CD4-positive, alpha-beta T cell treated with Interleukin-17A for 4 hours (primary cell): ENCODE measurements at places on chromosomes 4 and X.
A peak's percentile ranks its signal among the peaks of the same experiment; 100 is the strongest.

- peak; percentile 64 for DNase-seq
These were observed at the start of gene BST1 for GRCh38 chr4:15702941-15703403. BST1 (plus strand) TSS chr4:15703065; CDS start chr4:15703145, 80 bp downstream.

GRCh38 chr4:17787315-17787714, 5.9 kb upstream of the FAM184B start:
- DNase-seq: no peak

GRCh38 chr4:130632731-130633604, 1537.0 kb downstream of the C4orf33 start:
- DNase-seq: no peak

DNA sequence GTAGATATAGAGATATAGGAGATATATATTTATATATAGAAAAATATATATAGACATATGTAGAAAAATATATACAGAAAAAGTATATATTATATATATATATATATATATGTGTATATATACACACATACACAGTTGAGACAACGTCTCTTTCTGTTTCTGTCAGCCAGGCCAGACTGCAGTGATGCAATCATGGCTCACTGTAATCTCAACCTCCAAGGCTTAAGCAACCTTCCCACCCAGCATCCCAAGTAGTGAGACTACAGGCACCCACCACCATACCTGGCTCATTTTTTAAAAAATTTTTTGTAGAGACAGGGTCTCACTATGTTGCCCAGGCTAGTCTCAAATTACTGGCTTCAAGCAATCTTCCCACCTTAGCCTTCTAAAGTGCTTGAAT, 426.3 kb downstream of the GPM6A start:
- DNase-seq: no peak

DNA sequence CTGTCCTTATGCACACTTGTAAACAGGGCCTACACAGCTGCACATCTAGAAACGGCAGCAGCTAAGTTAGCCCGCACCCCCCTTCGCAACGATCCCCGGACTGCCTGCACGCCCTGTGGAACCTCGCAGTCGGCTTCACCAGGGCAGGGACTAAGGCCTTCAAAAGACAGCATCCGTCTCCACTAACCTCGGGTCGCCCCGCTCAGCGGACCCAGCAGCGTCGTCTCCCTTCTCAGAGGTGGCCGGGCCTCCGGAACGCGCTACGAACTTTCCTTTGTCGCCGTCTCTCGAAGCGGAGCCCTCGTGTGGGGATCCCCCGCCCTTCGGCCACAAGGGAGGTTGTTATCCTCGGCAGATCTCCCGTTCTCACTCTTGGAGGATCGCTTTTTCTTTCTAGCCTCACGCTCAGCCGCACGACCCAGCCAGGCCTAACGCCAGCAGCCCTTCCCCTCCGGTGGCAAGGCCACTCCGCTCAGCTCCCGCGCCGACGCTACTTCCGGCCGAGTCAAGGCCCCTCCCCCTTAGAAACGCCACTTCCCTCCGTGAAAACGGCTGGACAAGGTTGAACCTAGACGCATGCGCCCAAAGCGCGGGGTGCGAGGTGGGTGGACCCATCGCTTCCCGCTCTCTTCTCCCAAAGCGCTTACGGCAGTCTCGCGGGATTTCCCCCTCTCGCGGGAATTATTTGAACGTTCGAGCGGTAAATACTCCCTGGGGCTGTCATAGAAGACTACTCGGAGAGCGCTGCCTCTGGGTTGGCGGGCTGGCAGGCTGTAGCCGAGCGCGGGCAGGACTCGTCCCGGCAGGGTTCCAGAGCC, at the start of the genes DCAF16 and NCAPG:
Gene DCAF16 (minus strand): TSS at position 498 of the 818 bp plus-strand sequence. CDS start 6,616 bp downstream, outside the sequence.
Gene NCAPG (plus strand): TSS at position 720 of the 818 bp plus-strand sequence. CDS start 99 bp downstream, outside the sequence.
- peak; percentile 99 for DNase-seq
